ENCODE measurements at places on chromosomes 12 and 14. TPM values are rescaled to one million over a fixed set of nuclear protein-coding genes. Genes with fewer than 3 reads are reported as not detected.

GRCh38 chr12:69570545-69571399, 14.5 kb upstream of the CCT2 start:
- DNase-seq: no peak

DNA sequence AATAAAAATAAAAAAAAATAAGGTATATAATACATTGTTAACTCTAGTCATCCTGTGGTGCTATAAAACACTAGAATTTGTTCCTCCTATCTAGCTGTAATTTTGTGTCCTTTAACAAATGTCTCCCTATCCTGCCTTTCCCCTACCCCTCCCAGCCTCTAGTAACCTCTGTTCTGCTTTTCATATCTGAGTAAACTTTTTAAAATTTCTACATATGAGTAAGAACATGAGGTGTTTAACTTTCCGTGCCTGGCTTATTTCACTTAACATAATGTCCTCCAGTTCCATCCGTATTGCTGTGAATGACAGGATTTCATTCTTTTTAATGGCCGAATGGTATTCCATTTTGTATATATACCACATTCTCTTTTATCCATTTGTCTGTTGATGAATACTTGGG, 71.3 kb upstream of the GNG2 start:
- no peak for DNase-seq

- DNase-seq: no peak
These were observed 22.7 kb upstream of the SRGAP1 start for GRCh38 chr12:63821781-63822251.

DNA sequence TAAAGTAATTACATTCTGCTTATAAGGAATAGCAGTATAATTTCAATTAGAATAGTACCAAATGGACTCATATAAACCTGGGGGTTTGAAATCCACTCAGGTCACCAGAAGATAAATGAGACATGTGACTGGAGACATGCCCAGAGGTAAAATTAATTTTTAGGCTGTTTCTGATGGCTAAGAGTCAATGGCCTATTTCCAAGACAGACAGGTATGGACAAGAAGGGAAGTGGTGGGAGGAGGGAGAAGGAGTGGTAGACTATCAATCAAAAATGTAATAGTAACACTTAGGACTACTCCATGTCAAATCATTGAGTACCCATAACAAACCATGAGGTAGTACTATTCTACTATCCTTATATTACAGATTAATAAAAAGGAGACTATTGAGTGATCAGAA, 544.0 kb downstream of the GALC start:
- DNase-seq: no peak

Gene POTEG
- not detected for total RNA-seq

GRCh38 chr14:20656274-20656673, 14.8 kb upstream of the OR6S1 start:
- DNase-seq: no peak

- DNase-seq: no peak
These were observed 108.0 kb downstream of the EEA1 start for GRCh38 chr12:92821142-92821541.

Gene CTDSP2
- 95.2 TPM for total RNA-seq

Gene TAS2R50
- total RNA-seq: not detected

DNA sequence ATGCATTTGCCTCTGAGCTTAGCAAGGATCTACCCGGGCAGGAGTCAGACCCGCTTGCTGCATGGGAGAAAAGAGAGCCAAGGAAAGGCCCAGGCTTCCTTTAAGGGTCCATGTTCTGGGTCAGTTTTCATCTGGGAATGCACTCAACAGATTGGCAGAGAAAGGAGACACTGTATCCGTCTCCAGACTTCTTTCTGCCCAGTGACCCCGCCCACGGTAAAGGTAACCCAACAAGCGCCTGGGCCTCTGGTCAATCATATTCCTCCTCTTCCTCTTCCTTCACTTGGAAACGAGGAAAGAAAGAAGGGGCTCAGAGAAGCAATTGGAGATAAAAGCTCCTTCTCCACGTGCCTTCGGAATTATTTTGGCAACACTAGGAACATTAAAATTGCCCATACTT, 27.1 kb upstream of the TCP11L2 start:
- DNase-seq: no peak

Gene ITGB7
- 0.73 TPM for total RNA-seq

GRCh38 chr14:38868399-38869290, 234.4 kb downstream of the SEC23A start:
- no peak for DNase-seq

Gene ATF1
- total RNA-seq: 36.6 TPM

DNA sequence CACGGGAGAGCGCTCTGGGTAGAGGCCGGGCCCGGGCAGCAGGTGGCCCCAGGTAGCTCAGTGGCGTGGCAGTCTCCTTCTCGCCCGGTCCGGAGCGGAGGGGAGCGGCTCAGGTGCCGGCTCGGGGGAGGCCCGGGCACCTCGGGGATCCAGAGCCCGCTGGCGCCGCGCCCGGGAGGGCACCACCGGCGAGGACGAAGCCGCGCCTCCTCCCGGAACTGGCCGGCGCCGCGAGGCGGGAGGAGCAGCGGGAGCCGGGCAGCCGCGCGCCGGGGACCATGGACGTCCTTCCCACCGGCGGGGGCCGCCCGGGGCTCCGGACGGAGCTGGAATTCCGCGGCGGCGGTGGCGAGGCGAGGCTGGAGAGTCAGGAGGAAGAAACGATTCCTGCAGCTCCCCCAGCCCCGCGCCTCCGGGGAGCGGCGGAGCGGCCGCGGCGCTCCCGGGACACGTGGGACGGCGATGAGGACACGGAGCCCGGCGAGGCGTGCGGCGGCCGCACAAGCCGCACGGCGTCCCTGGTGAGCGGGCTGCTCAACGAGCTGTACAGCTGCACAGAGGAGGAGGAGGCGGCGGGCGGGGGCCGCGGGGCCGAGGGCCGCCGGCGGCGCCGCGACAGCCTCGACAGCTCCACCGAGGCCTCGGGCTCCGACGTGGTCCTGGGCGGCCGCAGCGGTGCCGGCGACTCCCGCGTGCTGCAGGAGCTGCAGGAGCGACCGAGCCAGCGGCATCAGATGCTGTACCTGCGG, 21.5 kb upstream of the GNS start:
- no peak for DNase-seq

Gene SLC25A47
- not detected for total RNA-seq

- no peak for DNase-seq
These were observed 13.4 kb upstream of the CDKL1 start for GRCh38 chr14:50410071-50410470.

Gene EPS8
- total RNA-seq: 26.8 TPM

- no peak for DNase-seq
These were observed 48.9 kb upstream of the RIN3 start for GRCh38 chr14:92464716-92465115.

- DNase-seq: no peak
These were observed 94.8 kb downstream of the PHLDA1 start for GRCh38 chr12:75936515-75937440.

DNA sequence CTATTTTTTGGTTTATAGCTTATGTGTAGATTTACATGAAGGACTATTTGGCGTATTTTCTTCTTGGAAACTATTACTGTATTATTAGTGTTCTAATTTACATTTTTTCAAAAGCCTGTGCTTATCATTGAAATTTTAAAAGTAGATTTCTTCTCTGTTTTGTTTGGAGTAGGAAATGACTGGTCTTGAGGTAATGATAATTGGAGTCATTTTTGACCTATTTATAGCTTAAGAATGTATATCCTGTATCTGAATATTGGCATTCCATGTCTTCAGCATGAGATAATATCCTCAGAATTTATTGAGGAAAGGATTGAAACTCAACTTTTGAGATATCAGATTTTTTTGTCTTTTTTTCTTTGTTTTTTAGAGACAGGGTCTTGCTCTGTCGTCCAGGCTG, 193.4 kb downstream of the ERC1 start:
- no peak for DNase-seq

GRCh38 chr12:10409392-10409791, at the start of gene KLRC4:
Gene KLRC4, minus strand, starts transcription at chr12:10409757. Its CDS starts 182 bp downstream, at chr12:10409575.
- DNase-seq: no peak

DNA sequence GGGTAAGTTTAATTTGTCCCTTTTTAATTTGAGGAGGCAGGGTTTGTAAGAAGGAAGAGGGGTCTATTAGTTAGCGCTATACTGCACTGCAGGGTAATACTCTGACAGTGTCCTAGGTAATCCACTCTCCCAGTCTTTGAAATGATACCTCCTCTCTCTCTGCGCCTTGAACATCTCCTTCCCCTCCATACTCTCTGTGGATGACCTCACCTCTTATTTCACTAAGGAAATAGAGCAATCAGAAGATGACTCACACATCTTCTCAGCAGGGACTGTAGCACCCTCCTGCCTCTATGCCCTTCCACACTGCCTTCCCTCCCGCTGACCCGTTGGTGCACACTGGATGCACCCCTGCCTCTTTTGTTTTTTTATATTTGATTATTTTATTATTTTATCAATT, 94.2 kb downstream of the GRIP1 start:
- no peak for DNase-seq

DNA sequence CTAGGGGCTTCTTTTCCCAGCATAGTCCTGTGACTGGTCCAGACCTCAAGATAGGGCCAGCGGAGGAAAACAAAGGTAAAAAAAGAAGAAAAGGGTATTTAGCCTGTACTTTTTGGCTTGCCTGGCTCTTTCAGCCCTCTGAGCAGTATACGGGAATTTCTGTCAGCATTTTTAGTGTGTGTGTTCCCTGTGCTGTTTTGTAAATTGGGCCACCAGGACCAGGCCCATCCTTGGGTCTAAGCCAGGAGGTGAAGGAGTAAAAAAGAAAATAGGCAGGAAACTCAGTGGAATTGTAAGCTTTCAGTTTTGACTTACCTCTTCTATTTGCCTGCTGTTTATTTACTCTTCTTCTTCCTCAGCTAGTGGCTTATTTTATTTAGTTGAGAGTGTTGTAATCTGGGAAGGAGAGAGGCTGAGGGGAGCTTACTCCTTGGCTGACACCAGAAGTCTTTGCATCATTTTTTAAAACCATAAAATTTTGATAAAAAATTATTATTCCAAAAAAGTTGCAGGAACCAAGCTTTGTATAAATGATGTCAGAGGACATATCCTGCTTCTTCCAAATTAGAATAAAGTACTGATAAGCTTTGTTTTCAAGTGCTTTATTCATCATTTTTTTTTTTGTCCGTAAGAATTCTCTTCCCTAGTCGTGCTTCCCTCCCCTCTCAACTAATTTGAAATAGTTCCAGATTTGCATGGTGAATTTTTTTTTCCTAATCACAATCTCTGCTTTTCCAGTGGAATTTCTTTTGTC, 63.7 kb downstream of the DIP2B start:
- DNase-seq: no peak

Gene MSRB3
- total RNA-seq: 48.2 TPM

DNA sequence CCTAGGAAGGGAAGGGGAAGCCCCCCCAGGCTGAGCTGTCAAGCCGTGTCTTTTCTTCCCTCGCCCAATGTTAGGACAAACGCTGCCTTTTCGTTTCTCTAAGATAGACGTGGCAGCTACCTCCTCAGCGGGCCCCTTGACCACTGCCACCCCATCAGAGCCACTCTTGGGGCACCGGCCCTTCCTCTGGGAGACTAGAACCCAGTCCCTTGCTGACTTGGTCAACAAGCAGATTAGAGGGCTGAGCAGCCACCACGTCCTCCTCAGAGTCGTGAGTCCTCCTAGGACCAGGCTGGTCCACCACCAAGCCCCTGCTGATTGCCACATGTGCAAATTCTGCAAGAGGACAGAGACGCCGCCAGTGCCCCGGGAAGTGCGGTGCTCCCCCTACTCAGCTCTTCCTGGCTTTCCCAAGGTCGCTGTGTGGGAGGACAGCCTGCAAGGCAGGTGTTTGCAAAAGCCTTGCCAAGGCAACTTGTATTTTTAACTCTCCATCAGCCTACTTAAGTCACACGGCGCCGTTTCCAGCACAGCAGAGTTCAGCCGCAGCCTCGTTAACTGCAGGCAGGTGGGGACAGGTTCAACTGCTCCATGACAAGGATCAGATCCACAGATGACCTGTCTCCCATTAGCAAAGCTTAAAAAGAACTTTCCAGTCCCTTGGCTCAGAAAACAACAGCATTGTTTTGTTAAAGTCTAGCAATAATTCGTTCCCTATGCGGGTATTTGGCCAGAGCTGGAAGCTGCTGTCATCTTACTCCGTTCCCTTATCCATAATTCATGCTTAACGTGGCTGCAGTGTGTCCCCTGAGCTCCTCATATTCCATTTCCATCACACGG, 65.6 kb downstream of the TESC start:
- no peak for DNase-seq

GRCh38 chr14:83478741-83479140, 1945.1 kb upstream of the SEL1L start:
- DNase-seq: no peak

Gene TAS2R30
- total RNA-seq: 0.34 TPM

Gene RND1
- total RNA-seq: not detected

Gene DDN
- 415 TPM for total RNA-seq

Gene TGFB3
- 102 TPM for total RNA-seq

DNA sequence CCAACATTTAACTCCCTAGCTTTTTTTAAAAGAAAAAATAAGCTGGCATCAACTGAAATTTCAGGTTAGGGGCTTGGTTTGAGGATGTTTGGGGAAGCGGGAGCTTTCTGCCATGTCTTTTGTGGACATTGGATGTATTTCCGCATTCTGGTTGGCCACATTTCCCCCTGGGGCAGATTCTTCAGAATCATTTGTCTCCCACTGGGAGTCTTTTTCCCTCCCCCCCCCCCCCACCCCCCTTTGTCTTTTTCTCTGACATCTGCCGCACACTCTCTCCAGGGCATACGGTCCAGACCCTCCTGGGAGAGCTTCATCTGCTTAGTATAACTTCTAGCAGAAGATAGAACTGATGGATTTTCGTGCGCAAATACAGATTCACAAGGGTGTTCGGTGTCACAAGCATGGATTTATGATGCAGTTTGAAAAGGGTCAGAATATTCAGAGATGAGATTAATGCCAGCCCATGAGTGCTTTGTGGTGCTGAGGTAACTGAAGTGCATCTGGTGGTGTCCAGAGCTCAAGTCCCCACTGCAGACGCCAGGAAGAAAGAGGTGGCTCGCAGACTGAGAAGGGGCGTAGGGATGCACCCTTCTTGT, 40.2 kb downstream of the ETV6 start:
- DNase-seq: no peak

DNA sequence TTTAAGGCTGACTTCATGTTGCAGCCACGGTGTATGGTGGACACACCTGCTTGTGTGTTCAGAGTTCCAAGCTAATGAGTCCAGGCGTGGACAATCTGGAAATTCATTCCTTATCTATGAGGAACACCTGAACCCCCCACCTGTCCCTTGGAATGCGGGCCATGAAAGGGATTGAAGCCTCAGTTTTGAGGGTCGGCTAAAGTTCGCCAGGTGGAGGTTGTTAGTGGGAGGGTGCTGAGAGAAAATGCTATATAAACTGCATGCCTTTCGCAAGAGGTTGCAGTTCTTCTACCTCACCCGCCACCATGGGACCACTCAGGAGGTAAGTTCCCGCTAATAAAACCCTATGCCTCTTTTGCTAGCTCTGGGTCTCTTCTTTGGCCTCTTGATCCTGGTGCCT, 348.0 kb downstream of the BCL11B start:
- no peak for DNase-seq

Measured in gastrocnemius medialis (tissue), 4 donors.